ENCODE measurements at places on chromosomes 1 and 21.

DNA sequence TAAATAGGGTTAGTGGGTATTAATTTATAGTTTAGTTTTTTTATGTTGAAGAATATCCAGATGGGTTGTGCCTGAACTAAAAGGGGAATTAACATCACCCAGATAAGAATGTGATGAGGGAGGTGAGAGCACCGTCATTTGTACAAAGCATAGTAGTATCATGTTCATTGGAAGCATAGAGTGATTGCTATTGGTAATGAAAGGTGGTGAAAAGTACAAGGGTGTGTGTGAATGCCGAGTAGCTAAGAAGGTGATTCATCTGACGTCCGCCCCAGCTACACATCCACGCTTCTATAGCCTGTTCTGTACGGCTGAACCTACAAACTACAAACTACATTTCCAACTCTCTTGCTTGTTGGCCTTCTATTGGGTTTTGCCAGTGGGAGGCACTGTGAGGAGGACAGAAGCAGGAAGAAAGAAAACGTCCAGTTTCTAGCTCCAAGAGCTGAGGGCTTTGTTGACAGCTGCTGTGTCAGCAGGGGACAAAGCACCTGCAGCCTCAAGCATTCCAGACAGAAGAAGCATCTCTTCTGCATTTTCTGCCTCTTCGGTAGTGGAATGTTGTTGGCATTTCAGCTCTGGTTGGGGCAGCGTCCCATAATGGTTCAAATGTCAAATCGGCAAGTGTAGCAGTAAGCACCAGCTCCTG is 404.8 kb downstream of the KCTD3 start:
- DNase-seq, result no peak

DNA sequence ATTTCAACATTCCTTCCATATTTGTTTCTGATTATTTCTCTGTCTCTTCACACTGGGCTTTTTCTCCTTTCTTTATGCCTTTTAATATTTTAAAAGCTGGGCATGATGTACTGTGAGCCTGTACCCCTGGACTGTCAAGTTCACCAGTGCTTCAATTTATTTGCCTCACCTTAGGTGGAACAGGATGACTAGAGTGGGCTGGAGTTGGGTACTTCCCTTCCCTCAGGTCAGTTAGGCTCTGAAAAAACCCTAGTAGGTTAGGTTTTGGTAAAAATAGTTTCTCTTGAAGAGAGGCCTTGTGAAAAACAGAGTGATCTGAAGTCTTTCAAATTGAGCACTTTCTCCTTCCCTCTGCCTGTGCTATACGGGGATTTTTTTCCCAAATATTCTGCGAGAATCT is 163.0 kb upstream of the LYPLAL1 start:
- DNase-seq, result no peak

DNA sequence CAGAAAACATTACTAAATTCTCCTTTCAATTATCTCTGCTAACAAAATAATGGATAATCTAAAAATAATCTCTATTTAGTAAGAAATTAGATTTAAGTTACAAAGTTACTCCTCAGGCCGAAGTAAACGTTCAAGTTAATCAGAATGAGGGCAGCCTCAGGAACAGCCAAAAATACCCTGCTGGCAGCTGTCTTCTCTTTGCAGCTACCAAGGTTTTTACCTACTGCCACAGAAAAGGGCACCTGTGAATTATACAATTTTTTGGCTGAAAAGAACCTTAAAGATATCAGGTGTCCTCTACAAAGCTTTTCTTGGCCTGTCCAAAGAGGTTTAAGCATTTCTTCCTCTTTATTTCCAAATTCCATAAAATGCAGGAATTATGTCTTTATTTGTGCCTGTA is 84.4 kb downstream of the AKT3 start:
- no peak for DNase-seq

GRCh38 chr1:206498685-206499084 is 8.6 kb upstream of the RASSF5 start:
- no peak for DNase-seq

DNA sequence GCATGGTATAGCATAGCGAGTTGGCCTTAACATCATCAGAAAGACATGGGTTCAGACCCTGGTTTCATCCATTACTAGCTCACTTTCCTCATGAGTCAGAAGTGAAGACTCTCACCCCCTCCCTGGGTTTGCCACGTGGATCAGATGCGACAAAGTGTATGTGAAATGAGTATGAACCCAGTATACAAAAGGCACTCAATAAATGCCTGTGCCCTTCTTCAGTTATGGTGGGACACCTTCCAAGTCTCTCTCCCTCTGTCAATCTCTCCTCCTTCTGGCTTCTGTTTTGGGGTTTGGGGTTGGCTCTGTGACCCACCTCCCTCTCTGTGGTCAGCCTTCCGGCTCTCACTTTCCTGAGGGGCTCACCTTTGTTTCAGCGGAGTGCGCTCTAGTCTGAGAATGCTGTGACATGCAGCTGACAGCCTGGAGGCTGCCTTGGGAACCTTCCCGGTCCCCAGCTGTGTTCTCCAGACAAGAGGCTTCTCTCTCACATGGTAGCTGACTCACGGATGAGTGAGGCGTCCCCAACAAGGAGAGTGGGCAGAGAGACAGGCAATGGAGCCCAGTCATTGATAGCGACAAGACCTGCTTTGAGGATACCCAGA is 155.0 kb upstream of the EDN2 start:
- DNase-seq, result no peak

GRCh38 chr1:206814716-206815341 is 42.5 kb upstream of the IL10 start:
- DNase-seq, result no peak
